ENCODE measurements at places on chromosomes 6 and 20.

DNA sequence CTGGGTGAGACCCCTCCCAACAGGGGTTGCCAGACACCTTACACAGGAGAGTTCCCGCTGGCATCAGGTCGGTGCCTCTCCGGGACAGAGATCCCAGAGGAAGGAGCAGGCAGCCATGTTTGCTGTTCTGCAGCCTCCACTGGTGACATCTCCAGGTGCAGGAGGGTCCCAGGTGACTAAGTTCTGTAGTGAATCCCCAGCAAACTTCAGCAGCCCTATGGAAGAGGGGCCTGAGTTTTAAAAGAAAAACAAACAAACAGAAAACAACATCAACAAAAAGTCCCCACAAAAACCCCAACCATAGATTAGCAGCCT is 515.1 kb downstream of the FRK start:
- no peaks in the 10 kb centered on the region for H3K27me3 ChIP-seq
- H3K27ac ChIP-seq, result no peak overlapping the region
- H3K4me1 ChIP-seq, result no peaks in the 10 kb centered on the region

DNA sequence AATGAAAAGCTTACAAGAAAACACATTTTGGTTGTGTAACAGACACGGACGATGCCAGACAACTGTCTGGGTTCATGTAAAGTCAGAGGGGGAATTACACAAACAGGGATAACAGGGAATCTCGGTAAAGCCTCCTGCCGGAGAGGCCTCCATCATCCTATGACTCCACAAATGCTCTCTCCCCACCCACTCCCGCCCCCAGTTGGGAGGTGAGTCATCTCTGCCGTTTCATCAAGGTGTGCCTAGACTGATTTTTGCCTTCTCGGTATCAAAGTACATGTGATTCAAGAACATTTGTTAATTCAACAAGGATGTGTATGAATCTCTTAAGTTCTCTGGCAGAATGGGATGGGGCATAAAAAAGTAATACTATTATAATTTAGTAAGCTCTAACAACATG is 304.9 kb upstream of the PRDM1 start:
- no peak overlapping the region for H3K4me3 ChIP-seq
- H3K4me1 ChIP-seq, result peaks cover 19% of the 10 kb centered on the region
- H3K36me3 ChIP-seq, result peaks cover 7% of the 10 kb centered on the region
- H3K27ac ChIP-seq, result no peak overlapping the region
- H3K27me3 ChIP-seq, result peaks cover 9% of the 10 kb centered on the region
- DNase-seq, result no peak

DNA sequence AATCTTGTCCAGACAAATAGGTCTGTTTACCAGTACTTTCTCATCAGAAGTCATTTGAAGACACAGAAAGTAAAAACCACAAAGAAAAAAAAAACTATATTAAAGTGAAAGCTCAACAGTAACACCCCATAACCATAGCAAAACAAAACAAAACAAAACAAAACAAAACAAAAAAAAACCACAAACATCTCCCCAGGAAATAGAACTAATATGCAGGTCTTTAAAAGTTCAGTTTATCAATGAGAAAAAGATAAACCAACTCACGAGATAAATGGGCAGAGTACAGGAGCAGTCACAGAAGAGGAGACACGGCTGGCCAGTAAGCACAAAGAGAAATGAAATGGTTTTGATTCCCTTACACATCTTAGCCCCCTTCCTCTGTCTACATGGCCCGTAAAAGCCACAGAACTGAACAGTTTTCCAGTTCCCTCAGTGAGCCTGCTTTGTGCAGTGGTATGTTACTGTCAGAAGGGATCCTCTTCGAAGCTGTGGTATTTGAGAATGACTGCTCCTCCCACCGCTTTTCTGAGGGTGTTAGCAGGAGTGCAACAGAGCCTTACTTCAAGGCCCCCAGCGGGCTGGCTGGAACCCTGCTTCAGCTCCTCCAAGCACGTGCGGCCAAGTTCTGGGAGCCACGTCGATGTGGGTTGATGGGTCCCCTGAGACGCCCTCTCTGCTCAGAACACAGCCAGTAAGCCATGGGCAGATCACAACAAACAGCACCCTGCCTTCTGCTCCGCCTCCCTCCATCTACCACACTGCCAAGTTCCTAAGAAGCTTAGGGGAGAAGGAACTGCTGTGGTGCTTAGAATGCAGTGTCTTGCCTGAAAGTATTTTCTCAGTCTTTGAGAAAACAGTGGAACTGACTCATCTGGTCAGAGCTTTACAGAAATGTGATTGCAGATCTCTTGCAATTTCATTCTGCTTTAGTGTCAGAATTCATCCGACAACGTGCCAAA is 14.0 kb downstream of the UST start:
- H3K4me3 ChIP-seq, result peak overlapping the region; percentile 45
- peaks cover 41% of the 10 kb centered on the region for H3K36me3 ChIP-seq
- DNase-seq, result peak; percentile 50
- peak overlapping the region; percentile 81 for H3K27ac ChIP-seq

DNA sequence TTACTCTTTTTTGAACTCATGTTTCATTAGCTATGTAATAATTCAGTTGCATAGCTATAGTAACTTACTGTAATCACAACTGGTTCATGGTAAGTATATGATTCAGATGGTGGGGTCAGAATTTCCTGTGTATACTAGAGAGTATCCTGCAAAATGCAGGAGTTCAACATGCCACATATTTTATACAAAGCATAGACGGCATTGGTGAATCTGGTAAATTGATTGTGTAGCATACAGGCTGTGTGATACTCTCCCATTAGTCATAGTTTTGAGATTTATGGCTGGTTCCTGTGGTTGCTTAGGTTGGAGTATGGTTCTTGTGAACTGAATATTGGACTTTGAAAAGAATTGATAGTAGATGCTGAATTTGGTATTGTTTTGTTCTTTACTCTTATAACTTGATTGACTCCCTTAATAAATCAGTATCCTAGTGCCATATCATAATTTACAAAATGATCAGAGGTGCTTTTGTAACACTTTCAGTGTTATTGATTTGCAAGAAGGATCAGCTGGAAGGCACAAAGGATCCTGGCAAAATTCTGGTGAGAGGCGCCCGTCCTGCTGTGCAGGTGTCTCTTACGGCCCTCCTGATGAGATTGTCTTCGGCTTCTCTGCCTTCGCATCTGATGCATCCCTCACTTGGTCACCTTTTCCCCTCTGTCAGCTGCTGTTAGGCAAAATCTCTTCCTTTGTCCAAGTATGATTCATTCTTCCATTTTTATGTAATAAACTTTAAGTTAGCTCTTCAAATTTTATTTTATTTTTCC is 22.6 kb downstream of the SNX9 start:
- H3K27me3 ChIP-seq, result no peaks in the 10 kb centered on the region
- H3K36me3 ChIP-seq, result peaks cover 20% of the 10 kb centered on the region
- H3K27ac ChIP-seq, result no peak overlapping the region
- no peak overlapping the region for H3K4me3 ChIP-seq

DNA sequence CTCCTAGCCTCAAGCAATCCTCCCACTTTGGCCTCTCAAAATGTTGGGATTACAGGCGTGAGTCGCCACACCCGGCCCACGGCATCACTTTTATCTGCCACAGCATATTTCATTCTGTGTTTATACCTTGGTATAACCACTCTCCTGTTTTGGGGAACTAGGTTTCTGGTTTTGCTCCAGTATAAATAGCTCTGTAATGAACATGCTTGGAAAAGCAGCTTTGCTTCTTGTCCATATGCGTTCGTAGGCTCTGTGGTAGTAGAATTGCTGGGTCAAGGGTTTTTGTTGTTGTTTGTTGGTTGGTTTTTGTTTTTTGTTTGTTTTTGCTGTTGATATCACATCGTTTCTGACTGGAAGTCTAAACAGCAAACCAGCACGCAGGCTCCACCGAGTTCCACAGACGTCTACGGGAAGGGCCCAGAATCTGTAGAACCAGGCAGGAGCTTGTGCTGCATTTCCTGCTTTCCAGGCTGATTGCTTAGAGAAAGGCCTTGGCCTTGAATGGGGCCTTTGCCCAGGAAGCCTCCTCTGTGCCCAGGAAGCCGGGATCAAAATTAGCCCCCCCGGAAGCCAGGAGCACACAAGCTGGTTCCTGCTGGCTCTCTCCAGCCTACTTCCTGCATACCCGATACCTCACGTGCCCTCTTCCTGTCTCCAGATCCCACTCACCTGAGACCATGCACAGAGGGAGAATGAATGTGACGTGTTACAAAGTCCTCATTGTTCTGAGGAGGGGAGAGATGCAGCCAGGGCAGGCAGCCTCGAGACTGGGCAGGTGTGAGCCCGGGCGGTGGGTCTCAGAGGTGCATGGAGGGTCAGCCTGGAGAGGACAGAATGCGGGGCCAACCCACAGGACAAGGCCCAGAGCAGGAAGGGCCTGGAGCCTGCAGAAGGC is 34.7 kb downstream of the AAR2 start:
- H3K4me1 ChIP-seq, result peaks cover 10% of the 10 kb centered on the region
- H3K27me3 ChIP-seq, result peaks cover 20% of the 10 kb centered on the region
- no peaks in the 10 kb centered on the region for H3K36me3 ChIP-seq
- no peak overlapping the region for H3K4me3 ChIP-seq
- no peak for DNase-seq

- peaks cover 26% of the 10 kb centered on the region for H3K36me3 ChIP-seq
- no peak for DNase-seq
- no peak overlapping the region for H3K27ac ChIP-seq
- H3K4me1 ChIP-seq, result peaks cover 24% of the 10 kb centered on the region
Measured at GRCh38 chr6:133958791-133959190, 5.8 kb downstream of the TBPL1 start.

- H3K27me3 ChIP-seq, result peaks cover 3% of the 10 kb centered on the region
- no peak for DNase-seq
- H3K4me3 ChIP-seq, result no peak overlapping the region
Measured at GRCh38 chr6:56101141-56101553, 146.2 kb downstream of the COL21A1 start.

DNA sequence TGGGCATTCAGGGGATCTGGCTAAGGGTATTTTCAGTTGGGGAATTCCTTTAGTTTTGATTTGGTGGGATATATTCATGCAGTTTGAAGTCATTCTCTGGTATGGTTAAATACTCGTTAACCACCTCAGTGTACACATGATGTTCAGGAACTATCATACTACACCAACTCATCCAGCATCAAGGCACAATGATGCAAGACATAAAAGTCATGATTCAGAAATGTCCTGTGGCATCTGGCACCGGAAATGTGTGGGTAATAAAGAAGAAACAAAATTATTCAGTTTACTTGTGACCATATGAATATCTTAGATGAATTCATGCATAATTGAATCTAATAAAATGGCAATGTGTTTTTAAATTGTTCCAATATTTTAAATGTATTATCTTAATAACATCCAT is 129.0 kb upstream of the BMP5 start:
- no peak overlapping the region for H3K4me3 ChIP-seq
- H3K36me3 ChIP-seq, result no peaks in the 10 kb centered on the region
- H3K4me1 ChIP-seq, result no peaks in the 10 kb centered on the region
- H3K27me3 ChIP-seq, result no peaks in the 10 kb centered on the region

DNA sequence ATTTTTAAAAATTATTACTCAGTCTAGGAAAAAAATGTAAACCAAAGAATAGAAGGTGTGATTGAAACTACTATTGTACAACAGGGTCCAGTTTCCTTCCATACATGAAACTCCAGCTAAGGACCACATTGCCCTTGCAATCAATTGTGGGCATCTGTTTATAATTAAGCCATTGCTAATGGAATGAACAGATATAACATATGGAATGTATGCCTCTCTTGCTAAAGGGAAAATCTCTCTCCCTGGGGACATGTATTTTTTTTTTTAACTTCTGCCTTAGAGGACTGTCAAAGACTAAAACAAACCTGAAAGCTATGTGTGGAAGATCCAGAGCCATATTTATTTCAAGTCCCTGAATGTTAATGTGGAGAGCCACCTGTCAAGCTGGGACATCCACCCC is 336.8 kb upstream of the MANEA start:
- H3K27ac ChIP-seq, result no peak overlapping the region
- no peak overlapping the region for H3K4me3 ChIP-seq
- no peaks in the 10 kb centered on the region for H3K27me3 ChIP-seq
- H3K4me1 ChIP-seq, result no peaks in the 10 kb centered on the region
- no peaks in the 10 kb centered on the region for H3K36me3 ChIP-seq
- no peak for DNase-seq

DNA sequence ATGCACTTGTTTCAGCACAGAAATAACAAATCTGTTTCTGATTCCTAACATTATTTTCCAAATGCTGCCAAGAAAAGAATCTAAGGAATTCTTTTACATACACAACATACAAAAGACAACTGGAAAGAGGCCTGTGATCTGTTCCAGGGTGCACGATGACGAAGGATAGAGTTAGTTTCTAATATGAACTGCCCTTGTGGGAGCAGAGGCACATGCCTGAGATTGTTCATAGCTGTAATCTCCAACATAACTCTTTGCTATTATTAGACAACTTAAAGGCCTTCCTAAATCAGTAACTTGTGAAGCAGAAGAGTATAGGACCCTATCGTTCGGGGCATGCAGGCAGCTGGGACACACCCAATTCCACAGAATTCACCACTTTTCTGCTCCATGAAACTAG is 41.2 kb upstream of the NHSL1 start:
- H3K27ac ChIP-seq, result no peak overlapping the region
- peaks cover 39% of the 10 kb centered on the region for H3K4me1 ChIP-seq
- DNase-seq, result no peak
- H3K27me3 ChIP-seq, result no peaks in the 10 kb centered on the region
- H3K36me3 ChIP-seq, result no peaks in the 10 kb centered on the region

DNA sequence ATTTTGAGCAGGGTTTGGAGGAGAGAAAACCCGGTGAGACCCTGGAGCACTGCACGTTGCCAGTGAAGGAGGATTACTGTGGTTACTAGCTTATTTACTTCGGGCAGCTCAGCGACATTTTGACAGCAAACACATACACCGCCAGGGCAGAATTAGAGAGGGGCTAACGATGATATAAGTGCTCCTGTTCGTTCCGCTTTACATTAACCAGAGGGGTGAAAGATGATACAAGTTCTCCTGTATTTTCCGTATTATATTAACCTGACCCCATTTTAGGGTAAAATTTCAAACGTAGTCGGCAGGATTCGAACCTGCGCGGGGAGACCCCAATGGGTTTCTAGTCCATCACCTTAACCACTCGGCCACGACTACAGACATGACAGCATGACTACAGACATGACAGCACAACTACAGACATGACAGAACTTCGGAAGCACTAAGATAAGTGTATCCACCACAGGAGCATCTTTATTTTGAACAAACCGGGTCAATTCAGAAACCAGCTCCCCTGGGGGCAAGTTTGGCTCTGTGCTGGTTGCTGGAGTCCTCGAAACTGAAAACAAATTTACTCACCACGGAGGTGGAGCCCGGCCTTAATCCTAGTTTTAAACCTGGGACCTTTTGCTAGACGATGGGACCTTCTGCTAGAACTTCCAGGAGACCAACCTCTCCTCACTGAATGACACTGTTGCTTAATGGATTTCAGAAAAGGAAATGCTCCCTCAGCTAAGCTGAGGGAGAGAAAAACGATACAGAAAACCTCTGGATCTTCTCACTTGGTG is 80.4 kb upstream of the ZNF184 start:
- peak overlapping the region; percentile 85 for H3K27ac ChIP-seq
- H3K4me3 ChIP-seq, result peak overlapping the region; percentile 87
- peak; percentile 60 for DNase-seq
- H3K27me3 ChIP-seq, result peaks cover 51% of the 10 kb centered on the region

All from nephron progenitor cell (in vitro differentiated cells).